ENCODE measurements at places on chromosomes 6 and 20.

- no peak for DNase-seq
Measured at GRCh38 chr6:105167914-105168313, 11.9 kb downstream of the POPDC3 start.

- no peak for DNase-seq
Measured at GRCh38 chr6:144853603-144854002, 568.5 kb downstream of the UTRN start.

GRCh38 chr6:8462169-8462568 is 26.8 kb upstream of the SLC35B3 start:
- no peak for DNase-seq

DNA sequence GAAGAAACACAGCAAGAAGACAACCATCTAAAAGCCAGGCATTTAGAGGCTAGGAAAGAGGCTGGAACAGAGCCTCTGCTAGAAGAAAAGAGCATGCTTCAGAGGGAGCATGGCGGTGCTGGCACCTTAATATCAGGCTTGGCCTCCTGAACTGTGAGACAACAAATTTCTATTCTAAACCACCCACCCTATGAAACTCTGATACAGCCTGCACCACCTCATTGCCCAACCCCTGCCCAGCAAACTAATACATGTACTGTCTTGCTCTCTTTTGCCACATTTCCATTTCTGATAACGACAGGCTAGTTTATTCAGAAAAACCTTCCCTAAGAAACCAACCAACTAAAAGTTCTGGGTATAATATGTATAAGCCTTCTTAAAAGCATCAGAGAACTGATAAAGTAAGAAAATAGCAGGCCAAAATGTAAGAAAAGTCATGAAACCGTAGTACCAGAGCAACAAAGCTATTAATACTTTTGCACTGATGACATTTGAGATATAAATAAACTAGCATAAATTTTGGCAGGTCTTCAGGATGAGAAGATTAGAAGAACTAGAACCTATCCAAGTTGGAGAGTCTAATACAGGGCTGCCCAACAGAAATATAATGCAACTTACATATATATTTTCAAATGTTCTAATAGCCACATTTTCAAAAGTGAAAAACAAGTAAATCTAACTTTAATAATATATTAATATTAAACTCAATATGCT is 184.7 kb upstream of the HSF2 start:
- DNase-seq: no peak

- DNase-seq: peak; percentile 44
Measured at GRCh38 chr6:142542704-142543233, 241.0 kb downstream of the ADGRG6 start.

DNA sequence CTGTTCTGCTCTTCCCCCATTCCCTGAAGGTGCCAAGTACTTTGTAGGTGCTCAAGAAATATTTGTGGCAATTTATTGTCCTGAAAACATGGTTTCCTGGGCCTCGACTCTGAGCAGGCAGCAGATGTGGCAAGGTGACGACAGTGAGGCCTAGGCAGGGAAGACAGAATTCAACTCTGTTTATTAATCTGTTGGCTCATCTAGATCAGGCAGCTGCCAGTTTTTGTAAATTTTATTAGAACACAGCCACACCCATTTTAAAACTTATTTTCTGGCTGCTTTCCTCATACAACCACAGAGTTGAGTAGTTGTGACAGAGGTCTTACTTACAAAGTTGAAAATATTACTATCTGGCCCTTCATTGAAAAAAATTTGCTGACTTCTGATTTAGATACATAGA is 24.5 kb downstream of the MAPK14 start:
- DNase-seq: no peak

DNA sequence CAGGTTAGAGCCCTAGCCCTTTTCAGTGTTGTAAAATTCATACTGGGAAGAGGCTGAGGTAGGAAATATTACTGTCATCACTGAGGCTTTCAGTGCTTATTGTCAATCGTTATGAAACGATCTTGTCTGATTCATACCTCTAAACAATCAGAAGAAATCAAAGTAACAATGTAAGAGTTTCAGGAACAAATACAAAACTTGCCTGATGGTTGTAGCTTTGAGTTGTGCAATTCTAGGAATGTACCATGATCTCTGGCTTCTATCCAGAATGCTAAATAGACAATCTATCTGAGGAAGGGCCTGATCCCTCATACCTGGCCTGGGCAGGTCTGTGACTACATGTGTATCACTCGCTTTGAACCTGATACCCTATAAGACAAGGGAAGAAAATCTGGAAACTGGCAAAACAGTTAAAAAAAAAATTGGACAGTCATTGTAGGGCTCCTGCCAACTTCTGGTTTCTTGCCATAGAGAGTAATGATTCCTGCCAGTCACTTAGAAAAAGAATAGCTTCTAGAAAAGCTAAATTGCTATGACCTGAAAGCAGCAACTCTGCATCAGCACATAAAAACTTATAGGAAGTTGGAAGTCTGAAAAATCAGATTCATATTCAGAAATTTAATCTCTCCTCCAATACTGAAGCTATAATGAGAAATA is 234.7 kb downstream of the BTBD9 start:
- DNase-seq: peak; percentile 52

GRCh38 chr20:4821590-4821989 is 99.9 kb downstream of the PRND start:
- DNase-seq: no peak

GRCh38 chr20:64140061-64140931 is 24.0 kb upstream of the MYT1 start:
- no peak for DNase-seq

DNA sequence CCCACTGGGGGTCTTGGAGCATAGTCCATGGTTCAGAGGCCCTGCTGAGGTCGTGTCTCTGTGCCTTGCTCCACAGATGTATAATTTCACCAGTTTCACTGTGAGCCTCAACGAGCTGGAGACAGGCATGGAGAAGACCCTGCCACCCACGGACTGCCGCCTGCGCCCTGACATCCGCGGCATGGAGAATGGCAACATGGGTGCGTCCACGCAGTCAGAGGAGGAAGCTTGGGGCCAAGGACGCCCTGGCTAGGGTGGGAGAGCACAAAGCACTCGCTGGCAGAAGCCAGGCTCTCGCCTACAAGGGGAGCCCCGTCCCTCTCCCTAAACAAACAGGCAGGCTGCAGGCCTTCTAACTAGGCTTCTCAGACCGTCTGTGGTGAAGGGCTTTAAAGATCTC is 13.7 kb upstream of the ADRM1 start:
- no peak for DNase-seq

DNA sequence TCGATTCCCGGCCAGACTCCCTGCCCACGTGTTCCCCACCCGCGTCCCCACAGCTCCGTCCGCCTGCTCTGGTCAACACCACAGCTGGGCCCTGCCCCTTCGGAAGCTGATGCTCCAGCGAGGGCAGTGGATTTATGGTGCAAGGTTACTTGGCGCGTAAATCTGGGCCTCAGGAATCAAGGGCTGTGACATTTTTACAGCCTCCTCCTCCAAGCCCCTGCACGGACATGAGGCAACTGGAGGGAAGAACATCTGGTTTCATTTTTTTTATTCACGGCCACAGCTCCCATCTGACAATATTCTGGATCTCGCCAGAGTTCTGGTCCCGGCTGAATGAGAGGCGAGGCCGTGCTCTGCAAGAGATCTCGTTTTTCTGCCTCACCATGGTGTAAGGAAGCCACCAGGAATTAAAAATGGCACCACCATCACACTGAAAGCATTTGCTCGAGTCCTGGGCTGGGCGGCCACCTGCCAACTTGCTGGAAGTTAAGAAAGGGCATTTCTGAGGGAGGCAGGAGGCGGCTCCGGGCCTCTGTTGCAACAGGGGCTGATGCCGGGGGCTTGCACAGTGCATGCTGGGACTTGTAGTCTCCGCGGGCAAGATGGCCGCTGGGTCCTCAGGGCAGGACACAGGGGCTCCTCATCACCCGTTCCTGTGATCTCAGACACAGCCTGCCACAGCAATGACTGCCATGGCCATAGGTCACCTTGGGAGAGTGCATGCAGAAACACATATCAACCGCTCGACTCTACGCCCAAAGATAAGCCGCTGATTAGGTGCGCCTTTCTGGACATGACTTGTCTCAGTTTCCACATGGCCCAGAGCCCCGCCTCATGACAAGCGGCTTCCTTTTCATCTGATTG is 148.5 kb downstream of the LY86 start:
- no peak for DNase-seq

GRCh38 chr6:57201718-57202117 is 20.4 kb downstream of the RAB23 start:
- DNase-seq: no peak

DNA sequence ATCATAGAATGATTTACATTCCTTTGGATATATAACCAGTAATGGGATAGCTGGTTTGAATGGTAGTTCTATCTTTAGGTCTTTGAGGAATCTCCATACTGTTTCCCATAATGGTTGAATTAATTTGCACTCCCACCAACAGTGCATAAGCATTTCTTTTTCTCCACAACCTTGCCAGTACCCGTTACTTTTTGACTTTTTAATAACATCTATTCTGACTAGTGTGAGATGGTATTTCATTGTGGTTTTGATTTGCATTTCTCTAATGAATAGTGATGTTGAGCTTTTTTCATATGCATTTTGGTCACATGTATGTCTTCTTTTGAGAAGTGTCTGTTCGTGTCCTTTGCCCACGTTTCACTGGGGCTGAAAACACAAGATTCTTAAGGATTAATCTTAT is 107.3 kb downstream of the TINAG start:
- DNase-seq: peak; percentile 22

GRCh38 chr20:58246346-58246745 is 17.9 kb upstream of the ANKRD60 start:
- DNase-seq: peak; percentile 18

GRCh38 chr6:155418017-155418761 is 37.5 kb downstream of the NOX3 start:
- peak; percentile 50 for DNase-seq

- DNase-seq: peak; percentile 79
Measured at GRCh38 chr6:144346719-144347447, 61.7 kb downstream of the UTRN start.

DNA sequence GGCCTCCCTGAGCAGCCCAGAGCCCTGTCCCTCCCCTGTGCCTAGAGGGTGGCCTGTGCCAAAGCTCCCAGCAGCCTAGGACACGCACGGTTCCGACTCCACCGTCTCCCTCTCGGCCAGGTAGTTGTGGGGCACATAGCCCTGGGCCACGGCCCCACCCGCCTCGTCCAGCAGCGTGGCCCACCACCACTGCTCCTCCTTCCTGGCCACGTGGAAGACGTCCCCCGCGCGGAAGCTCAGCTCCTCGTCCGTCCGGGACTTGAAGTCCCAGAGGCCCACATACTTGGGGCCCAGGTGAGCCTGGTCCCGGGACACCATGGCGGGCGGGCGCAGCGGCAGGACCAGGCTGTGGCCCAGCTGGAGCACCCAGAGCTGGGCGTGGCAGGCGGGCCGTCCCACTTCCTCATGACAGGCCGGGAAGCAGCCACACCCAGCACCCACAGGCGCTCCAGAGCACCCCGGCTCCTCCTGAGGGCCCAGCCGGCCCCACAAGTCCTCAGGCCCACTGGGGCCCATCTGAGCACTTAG is at the start of gene PTK6:
PTK6 (minus strand) TSS at position 380 of the 528 bp plus-strand sequence; CDS start at position 318, 62 bp downstream.
- DNase-seq: no peak

DNA sequence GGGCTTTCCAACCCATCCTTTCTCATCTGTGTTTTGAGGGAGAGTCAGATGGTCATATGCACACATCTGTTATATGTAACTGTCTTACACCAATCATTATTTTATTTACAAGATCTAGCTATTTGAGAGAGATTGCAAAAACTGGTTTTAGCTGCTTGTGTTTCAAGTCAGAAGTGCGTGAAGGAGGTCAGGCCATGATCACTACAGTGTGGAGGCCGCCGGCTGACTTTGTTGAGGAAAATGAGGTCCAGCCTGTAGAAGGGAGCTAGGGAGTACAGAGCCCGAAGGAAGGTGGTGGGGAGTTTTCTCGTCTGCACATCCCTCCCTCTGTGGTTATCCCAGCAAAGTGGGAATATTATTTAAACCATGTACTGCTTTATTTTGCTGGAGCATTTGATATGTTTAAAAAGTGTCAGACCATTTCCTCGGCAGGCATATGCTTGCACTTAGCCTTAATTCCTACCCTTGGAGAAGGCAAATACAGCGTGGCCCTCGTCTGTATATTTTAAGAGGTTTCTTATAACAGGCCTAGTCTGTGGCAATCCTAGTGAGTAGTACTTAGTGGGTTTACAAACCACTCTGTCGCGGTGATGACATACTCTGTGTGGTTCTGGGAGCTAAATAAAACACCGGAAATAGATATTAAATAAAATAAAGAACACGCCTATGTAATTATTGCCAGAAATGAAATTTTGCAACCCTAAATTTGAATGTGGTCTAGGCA is 95.6 kb downstream of the UST start:
- DNase-seq: no peak

GRCh38 chr6:79610306-79611009 is 20.7 kb upstream of the SH3BGRL2 start:
- no peak for DNase-seq

DNA sequence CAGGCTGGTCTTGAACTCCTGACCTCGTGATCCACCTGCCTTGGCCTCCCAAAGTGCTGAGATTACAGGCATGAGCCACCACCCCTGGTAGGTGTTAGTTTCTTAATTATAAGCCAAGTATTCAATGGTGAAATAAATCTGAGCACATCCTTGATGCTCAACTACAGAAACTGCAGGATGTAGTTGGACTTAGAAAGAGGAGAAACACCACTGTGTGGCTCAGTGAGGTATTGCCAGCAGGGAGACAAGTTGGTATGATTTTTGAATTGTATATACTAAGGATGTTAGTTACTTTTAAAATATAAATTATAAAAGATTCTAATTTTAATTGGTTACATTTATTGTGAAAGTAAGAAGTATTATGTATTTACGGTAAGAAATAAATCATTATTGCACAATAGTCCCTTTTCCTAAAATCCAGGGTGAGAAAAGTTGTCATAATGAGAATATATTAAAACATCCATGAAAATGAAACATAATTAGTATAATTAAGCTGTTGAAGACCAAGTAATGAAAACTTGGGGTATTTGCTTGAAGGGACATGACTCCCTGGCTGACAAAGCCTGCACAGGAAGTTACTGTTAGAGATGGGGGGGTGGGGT is 17.6 kb downstream of the SLC18B1 start:
- peak; percentile 60 for DNase-seq

GRCh38 chr6:95366414-95366813 is 210.9 kb upstream of the MANEA start:
- DNase-seq: no peak

- DNase-seq: peak; percentile 83
Measured at GRCh38 chr20:25865715-25866656, 169.3 kb upstream of the ZNF337 start.

- DNase-seq: peak; percentile 49
Measured at GRCh38 chr6:75818098-75818855, 69.2 kb downstream of the MYO6 start.

- DNase-seq: no peak
Measured at GRCh38 chr20:60116128-60116909, 158.1 kb downstream of the CDH26 start.

DNA sequence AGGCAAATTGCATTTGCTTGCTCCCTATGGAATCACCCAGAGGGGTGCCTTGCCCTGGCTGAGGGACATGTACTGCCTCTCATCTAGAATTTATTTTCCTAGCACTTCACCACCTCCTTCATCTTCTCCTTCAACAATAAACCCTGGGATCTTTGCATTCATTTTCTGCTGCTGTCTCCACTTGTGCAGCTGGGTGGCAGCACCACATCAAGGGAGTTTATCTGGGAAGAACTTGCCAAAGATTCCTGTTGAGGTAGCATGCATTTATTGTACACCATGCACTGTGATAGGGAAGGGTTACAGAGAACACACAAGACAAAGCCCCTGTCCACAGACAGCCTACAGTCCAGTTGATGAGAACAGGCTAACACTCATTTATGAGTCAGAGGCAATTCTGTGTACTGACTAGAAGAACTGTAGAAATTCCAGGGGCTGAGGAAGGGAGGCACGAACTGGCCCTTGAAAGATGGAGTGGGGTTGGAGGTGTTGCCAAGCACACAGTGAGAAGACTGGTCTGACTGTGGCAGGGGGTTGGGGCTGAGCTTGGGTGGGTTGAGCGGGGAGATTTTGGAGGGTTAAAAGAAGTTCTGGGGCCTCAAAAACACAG is 17.5 kb downstream of the C20orf173 start:
- peak; percentile 72 for DNase-seq
